Hypothalamus (tissue), 51 donors: ENCODE measurements at places on chromosomes 13 and 19.

GRCh38 chr13:99323488-99323887 lies 16.3 kb upstream of the GPR183 start:
- DNase-seq: no peak

- DNase-seq: no peak
These were observed 222.0 kb downstream of the B3GLCT start for GRCh38 chr13:31421756-31422155.

- DNase-seq: no peak
These were observed 249.2 kb downstream of the SHISA2 start for GRCh38 chr13:25802579-25802978.

DNA sequence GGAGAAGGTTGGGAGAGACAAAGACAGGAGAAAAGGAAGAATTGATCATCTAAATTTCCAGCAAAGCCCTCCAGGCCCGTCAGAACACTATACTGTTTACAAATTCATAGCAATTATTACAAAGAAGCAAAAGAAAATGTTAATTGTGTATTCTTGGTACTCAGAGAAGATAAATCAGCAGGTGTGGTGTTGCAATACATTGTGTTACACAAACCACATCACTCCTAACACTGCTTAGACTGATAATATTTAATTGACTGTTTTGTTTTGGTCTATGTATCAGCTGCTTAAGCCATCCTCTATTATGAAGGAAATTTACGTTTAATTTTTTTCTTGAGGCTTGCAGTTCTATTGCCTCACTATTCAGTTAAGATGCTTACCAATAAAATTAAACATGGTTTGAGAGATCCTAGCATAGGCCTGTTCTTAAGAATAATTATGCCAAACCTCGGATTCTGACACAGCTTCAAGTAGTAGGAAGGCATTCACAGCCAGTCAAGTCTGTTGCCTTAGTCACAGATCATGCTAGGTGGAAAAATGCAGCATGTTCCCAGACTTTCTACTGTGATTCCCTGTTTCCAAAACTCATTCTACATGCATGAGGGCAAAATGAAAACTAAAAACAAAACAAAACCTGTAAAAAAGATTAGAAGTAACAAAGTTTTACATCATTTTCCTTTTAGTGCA lies 129.2 kb downstream of the TBC1D4 start:
- no peak for DNase-seq

DNA sequence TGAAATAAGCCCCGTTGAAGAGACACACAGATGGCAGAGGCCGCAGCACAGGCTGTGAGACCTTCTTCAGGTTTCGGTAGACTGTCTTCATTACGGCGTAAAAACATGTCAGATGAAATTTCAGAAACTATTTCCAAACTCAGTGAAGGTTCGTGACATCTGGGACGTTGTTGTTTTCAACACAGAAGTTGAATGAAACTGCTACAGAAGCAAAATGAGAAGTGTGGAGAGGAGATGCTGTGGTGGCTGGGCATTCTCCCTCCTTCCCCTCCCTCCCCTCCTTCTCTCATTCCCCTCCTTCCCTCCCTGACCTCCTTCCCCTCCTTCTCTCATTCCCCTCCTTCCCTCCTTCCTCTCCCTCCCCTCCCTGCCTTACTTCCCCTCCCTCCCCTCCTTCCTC lies 113.6 kb downstream of the ATP11A start:
- DNase-seq: no peak

- DNase-seq: no peak
These were observed 266.3 kb downstream of the PCDH20 start for GRCh38 chr13:61149331-61149730.

DNA sequence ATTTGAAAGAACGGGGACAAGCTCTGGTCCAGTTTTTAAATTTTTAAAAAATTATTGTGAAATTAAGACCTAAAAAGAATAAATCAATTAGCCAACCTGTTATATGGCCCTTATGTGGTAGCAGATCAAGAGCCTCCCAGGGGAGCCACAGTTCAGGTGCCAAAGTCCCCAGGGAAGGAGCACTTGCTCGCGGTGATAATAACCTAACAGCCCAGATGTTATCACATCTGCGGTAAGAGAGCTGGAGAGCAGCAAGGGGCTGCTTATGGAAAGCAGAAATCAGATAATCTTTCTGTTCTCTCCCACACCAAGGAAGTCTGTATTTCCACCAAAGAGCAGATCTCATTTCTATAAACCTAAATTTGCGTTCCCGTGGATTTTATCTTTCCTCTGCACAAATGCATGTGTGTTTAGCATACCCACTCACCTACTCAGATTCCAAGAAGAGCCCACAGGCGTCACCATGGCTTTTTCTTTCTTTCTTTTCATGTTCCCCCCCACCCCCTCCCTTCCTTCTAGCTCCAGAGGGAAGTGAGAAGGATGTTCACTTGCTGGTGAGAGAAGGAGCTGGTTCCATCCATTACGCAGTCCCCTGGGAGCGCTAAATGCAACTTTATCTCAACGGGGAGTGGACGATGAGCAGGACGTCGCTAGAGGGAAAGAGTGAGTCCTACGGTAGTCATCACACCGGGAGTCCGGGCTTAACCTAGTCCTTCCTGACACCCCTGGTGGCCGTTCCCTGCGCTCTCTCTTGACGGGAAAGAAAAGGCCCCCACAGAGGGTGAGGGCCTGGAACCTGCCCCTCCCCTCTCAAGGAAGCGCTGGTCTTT lies 1.6 kb upstream of the POU4F1 start:
- DNase-seq: no peak

DNA sequence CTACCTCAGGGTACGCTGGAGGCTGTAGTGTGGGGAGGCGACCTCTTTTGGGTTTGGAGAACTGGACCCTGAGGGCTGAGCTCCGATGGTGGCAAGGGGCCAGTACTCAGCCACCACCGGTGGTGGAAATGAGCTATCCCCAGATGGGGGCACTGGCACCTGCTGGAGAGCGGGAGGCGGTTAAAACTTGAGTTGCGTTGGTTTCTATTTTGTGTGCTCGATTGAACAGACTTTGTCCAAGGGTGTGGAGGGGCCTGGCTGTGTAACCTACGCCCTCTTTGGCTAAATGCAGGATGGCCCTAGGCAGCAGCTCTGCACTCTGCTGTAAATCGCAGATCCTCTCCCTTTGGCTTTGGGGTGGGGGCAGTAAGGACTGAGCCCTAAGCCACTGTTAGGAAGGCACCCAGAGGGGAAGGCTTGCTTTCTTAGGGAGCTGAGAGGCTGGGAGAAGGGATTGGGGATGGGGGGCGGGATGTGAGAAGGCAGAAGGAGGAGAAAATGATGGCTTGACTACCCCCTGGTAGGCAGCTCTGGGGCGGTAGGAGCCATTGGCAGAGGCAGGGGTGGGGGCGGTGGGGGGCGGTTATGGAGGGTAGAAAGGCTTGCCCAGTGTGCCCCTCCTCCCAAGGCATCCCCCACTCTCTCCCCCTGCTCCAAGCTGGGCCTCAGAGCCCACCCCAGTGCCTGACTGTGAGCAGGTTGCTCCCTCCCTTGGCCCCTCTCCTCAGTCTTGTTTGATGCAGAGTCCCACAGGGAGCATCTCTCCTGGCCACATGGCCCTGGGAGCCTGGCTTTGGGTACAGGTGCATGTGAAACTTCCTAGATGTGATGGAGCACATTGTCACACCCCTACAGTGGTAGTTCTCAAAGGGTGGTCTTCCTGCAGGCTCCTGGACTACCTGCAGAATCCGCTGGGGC lies 5.0 kb downstream of the VSTM2B start:
- DNase-seq: no peak
